Left forelimb (tissue), 1 donor: ENCODE measurements at places on chromosomes 5 and 9.

DNA sequence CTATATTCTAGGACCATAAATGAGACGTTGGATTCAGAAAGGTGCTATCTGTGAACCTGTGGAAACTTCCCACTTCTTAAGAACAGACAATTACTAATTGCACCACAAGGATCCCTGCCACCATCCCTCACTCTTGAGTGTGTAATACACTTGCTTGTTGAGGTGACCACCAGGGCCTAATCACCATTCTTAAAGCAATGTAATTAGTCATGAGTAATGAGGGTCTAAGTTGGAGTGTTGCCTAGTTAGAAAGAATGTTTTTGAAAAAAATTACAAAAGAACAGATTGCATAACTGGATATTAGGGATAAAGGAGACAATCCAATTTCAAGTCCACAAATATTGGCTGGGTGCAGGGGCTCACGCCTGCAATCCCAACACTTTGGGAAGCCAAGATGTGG is 56.9 kb upstream of the TRIO start:
- DNase-seq: no peak

DNA sequence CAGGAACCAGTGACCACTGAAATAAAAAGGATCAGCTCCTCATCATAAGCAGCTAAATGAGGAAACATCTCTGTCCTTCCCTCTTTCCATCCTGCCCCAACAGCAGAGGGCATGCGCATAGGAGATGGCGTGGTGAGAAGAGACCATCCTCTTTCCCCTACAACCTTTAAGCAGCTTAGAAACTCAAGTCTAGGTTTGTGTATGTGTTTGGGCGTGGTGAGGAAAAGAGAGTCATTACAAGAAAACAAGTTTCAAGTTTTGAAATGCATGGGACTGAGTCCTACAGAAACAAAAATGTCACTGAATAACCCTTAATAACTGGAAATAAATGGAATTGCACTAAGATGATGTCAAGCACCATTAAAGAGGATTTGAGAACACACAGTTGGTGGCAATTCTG is 96.4 kb upstream of the IL12B start:
- DNase-seq: no peak

GRCh38 chr9:131162886-131163285 is 37.5 kb downstream of the NUP214 start:
- DNase-seq: no peak

GRCh38 chr9:116365056-116365471 is 211.5 kb downstream of the PAPPA start:
- peak; percentile 72 for DNase-seq
